B cell (primary cell): ENCODE measurements at places on chromosomes 5 and 9.

DNA sequence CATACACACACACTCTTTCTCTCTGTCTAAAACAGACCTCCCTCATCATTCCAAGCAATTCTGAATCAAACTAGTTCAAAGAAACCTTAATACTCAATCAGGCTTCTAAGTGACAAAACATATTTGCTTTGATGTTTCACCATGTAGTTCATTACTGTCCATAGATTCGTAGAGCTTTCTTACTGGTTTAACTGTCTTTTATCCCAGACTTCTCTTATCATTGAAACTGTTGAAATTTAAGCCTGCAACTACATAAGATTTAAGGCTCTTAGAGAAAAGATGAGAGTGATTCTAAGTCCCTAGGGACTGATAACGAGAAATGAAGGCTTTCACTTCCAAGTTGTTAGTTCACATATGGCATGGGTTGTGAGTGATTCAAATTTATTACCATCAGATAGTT lies 11.0 kb upstream of the PLAC8L1 start:
- DNase-seq = no peak

GRCh38 chr9:136943291-136944211 lies 987 bp downstream of the FBXW5 start:
- no peak for DNase-seq

DNA sequence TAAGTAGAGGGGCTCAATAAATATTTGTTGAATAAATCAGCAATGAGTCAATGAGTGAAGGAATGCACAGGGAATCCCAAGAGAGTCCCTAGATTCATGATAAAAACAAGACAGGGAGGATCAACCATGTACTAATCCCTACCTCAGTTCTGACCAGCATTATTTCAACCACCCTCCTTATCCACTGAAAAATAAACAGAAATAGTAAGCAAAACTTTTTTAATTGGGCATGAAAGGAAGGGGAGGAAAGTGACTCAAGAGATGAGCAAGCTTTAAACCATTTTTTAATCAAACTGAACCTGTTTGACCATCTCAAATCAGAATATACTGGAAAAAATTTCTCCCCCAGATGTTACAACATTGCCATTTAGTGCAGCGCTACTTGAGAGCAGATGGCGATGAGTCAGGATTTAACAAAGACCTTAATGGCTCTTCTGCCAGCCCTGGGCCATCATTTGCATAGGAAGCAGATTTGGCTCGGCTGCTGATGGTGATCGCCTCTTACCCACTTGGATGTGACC lies 194.8 kb upstream of the SLC30A5 start:
- DNase-seq = no peak

- no peak for DNase-seq
These were observed 6.1 kb downstream of the PRRX2 start for GRCh38 chr9:129671519-129671918.

DNA sequence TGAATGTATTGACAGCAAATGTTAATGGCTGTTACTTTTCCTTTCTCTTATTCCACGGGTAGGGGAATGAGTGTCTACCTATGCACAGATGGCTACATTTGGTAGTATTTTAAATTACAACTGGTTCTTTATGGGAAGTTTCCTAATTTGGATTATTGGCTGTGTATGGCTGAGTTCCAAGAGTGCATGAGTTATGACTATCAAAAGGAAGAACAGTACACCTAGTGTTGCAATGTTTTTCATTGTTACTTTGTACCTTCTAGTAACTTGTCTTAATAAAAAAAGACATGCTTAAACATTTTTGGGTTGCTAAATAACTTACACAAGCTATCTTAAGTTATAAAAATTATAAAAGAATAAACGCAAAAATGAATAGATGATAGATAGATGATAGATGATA lies 35.8 kb upstream of the MAMDC2 start:
- no peak for DNase-seq

- no peak for DNase-seq
These were observed 558.3 kb downstream of the CHSY3 start for GRCh38 chr5:130462516-130462915.

DNA sequence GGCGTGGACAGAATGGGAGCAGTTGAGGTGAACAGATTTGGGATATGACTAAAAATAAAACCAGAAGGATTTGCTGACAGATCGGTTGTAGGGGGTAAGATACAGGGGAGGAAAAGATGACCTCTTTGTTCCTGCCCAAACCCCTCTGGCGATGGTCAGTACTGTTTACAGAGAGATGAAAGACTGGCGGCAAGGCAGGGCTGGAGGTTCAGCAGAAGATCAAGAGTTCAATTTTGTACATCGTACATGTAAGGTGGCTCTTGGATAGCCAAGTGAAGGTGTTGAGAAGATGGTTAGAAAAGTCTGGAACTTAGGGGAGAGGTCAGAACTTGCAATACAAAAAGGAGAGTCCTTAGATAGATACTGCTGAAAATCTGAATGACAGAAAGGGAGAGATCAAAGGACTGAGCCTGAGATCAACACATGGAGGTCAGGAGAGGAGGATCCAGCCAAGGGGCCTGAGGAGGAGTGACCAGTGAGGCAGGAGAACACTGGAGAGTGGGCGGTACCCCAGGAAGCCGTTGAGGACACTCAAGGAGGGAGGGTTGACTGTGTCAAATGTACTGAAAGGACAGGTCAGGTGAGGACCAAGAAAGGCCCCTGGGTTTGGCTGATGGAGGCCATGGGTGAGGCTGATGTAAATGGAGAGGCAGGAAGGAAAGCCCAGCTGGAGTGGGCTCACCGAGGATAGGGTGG lies 7.1 kb downstream of the IL4 start:
- DNase-seq = no peak

DNA sequence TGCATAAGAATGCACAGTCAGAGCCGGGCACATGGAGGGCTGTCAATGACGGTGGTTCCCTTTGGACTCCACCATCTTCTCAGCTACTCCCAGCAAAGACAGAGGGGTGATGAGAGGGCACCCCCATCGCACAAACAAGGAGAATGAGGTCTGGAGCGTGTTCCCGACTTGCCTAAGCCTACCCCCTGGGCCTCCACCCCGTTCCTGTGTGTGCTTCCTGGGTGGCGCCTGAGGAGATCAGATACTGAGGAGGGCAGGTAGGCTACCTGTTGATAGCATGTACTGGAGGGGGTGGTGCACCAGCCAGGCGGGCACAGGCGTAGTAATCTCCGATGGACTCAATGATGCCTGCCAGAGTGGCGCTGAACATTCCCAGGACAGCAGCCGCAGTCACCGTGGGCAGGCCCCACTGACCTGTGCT lies 4.1 kb downstream of the SLC23A1 start:
- DNase-seq = no peak
